T47D (cell line): ENCODE measurements at places on chromosomes 7 and 10.
A peak's percentile ranks its signal among the peaks of the same experiment; 100 is the strongest.

- no peak for DNase-seq
Observed at GRCh38 chr7:7265081-7266075, 83.0 kb downstream of the C1GALT1 start.

DNA sequence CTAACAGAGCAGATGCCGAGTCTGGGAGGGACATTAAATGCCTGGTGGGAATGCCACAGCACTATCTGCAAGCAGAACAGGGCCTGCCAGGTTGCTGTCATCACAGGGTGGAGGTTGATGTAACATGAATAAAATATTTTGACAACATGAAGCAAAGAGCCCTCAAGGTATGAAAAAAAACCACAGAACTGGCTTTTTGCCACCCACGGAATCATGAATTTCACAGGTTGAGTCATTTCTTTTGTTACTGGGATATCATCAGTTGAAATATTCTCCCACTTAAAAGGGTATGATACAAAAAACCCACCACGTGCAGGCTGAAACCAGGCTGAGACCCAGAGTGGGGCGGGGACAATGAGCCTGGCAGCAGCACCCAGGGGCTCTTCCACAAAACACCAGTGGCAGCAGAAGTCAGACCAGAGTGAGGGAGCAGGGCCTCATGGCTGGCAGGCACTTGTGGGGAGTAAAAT is 220.1 kb downstream of the TNS3 start:
- DNase-seq = peak; percentile 63

DNA sequence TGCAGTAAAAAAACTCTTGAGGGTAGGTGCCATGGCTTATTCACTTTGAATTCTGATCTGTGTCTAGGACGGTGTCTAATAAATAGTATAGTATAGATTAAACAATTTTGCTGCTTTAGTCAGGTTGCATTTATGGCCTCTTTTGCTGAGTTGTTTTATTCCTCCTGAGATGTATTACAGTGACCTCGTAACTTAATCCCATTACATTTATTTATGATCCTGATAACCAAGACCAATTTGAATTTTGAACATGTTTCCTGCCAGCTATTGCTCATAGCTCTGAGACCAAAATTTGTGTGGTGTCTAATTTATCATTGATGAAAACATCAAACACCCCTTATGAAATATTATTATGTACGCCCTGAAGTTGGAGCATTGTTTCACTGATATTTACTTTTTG is 381.9 kb upstream of the SEMA3C start:
- no peak for DNase-seq

DNA sequence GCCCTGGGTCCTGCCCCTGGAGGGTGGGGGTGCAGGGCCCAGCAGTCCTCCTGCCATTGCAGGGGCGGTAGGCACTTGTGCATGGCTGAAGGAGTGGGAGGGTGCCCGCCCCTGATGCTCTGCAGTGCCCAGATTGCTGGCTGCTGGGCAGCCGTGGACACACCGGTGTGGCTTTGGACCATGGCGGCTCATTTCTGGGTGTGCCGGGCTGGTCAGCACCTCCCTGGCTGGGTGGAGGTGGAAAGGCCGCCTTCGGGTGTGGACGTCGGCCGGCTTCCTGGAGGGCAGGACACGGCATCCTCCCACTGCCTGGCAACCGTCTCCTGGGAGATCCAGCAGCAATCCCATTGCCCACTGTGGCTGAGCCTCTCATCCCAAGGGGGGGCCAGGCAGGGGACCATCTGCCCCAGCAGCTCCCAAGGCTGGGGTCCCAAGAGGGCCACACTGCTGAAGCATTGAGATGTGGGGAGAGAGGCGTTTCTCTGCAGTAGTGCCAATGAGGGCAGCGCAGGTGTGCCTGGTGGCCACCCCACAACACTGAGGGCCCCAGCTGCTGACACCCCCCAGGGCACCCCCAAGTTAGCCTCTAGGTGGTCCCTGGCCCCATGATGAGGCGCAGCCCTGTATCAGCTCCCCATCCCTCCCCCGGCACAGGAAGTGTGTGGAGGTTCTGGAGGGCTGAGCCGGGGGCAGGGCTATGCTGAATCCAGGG is 12.9 kb downstream of the TTYH3 start:
- DNase-seq = no peak

DNA sequence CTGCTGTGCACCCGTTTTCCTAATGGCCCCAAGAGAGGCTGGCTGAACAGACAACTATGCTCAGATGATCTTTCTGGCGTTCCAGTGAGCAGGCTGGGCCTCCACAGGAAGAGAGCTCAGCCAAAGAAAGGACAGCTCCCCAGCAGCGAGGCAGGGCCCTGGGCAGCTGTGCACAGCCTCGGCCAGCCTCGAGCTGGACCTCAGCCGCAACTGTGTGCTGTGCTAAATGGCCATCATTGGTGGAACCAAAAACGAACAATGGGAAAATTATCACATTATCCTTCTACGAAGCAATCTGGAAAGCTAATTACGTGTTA is 97.5 kb downstream of the CTBP2 start:
- no peak for DNase-seq

DNA sequence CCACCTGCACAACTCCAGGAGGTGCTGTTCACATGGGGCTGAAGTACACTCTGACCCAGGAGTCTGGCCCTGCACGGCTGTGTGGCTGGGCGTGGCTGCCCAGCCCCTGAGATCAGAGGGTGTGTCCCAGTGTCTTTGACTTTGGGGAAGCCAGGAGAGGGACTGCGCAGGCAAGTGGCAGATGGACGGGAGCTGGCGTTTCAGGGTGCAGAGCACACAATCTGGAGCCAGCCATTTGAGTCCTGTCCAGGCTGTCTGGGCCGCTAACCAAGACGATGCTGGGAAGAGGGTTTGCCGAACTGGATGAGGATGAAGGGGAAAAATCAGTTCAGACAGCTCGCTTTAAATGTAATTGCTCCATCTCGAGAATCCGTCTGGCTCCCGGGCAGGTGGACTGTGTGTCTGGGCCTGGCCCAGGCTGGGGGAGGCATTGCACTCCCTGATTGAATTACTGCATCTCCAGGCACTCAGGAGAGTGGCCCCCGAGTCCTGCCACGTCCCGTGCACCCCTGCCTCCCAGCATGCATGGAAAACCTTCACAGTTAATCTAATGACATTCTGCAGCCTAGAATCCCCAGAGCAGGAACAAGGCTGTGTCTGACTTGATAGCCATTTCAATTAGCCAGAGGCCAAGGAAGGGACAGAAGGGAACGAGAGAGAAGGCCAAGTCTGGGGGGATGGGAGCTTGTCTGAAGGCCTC is 120.8 kb upstream of the NANOS1 start:
- DNase-seq = no peak

DNA sequence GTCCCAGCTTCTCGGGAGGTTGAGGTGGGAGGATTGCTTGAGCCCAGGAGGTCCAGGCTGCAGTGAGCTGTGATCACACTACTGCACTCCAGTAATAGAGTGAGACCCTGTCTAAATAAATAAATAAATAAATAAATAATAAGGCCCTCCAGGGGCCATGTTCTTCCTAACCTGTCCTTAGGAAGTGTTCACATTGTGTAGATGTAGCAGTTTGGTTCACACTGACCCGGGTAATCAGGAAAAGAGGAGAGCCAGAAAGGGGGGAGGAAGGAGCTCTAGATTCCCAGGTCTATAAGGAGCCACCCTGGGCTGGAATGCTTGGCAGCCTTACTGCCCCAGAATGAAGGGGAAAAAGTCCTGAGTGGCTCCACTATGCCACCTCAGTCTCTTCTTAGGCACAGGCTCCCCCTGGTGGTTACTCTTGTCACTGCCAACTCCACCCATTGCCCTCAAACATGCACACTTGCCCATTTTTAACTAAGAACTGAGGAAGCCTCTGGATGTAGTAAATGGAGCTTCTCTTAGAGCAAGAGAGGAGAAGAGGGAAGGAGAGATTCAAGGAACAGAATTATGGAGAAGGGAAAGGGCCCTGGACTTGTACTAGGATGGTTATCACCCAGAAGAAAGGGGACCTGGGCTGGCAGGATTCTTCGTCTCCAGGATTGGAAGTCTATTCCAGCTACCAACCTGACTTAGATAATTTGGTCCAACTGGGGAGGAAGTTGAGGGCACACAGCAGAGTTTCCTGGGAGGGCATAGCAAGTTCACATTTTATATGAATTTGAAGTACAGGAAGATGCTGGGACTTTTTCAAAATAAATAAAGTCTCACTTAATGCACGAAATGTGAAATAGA is 7.8 kb downstream of the HPS6 start:
- peak; percentile 90 for DNase-seq

DNA sequence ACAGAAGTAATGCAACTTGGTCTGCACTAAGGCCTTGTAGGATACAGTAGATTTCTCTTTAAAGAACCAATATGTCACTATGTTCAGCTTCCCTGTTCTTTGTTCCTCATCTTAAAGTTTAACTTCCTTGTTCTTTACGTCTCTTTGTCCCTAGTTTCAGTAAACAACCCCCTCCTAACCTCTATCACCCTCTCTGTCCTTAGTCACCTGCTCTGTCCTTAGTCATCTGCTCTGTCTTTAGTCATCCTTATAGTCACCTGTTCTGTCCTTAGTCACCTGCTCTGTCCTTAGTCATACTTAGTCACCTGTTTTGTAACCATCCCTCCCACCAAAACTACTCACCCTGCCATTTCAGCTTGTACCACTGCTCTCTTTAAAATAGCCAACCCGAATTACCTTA is 144.6 kb upstream of the TMEM106B start:
- no peak for DNase-seq
